ENCODE measurements at places on chromosomes 16 and 17.
A peak's percentile ranks its signal among the peaks of the same experiment; 100 is the strongest.

GRCh38 chr17:44004761-44005526 is 522 bp downstream of the NAGS start:
- DNase-seq, result peak; percentile 68

DNA sequence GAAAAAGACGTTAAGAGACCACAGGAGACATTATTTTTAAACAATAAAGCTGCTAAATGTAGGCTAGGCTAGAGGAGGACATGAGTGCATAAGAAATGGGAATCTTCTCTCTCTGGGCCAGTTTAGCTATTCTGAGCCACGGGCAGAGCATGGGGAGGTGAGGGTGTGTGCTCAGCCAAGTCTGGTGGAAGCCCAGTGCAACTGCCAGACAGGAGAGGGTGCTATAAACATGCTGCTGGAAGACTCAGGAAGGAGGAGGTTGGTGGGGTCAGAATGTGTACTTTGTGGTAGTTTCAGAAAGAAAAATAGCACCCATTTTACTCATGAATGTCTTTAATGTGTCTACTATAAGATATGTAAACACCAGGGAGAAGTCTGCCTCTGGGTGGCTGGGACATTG is 5.9 kb upstream of the SDK2 start:
- no peak for DNase-seq

- no peak for DNase-seq
Measured at GRCh38 chr17:10072086-10072485, 126.3 kb downstream of the GAS7 start.

DNA sequence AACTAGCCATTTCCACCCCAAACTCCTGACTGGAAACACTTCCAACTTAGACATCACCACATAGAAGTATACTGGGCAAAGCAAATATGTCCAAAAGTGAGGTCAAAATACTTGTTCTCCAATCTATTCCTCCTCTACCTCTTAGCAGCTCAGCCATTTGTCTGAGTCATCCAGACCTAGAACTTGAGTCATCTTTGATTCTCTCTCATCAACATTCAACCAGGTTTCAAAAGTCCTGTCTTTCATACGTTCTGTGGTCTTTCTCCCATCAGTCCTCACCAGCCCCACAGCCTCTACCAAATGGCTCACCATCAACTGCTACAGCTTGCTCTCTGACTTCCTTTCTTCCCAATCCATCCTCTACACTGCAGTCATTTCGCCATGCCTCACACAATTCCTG is 6.8 kb downstream of the ANKFY1 start:
- no peak for DNase-seq

GRCh38 chr17:4789701-4789950 is 862 bp downstream of the GLTPD2 start:
- no peak for DNase-seq

DNA sequence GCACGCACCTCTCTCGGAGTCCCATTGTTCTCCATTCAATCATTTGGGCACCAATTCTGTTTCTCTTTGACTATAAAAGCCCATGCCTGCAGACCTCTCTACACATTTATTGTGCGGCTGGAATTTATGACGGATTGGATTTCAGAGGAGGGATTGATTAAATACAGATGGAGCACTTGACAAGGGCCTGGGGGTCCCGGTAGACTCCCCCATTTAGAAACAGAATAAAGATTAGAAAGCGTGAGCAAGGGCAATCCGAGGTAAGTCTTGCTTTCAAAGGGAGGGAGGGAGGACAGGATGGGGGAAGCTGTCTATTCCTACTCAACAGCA is 15.1 kb upstream of the PITPNM3 start:
- DNase-seq, result no peak

All from activated effector memory CD4-positive, alpha-beta T cell treated with anti-CD3 and anti-CD28 coated beads, Interleukin-2, amount 50 U/mL, for 16 hours (primary cell).